ENCODE measurements at places on chromosomes 2 and 18.

GRCh38 chr18:50956116-50956515, 11.7 kb upstream of the ELAC1 start:
- DNase-seq = no peak

- DNase-seq = peak; percentile 37
These were observed 89.0 kb upstream of the SLC14A2 start for GRCh38 chr18:45526114-45526841.

- DNase-seq = no peak
These were observed 49.5 kb downstream of the EPAS1 start for GRCh38 chr2:46346719-46347118.

GRCh38 chr18:4208366-4208765, 246.7 kb downstream of the DLGAP1 start:
- no peak for DNase-seq

GRCh38 chr2:8394569-8395359, 287.1 kb upstream of the ID2 start:
- DNase-seq = no peak

GRCh38 chr2:53216805-53217204, 550.8 kb upstream of the CHAC2 start:
- no peak for DNase-seq

- DNase-seq = no peak
These were observed 192.1 kb upstream of the NCKAP5 start for GRCh38 chr2:133760376-133760775.

- no peak for DNase-seq
These were observed 14.4 kb upstream of the PTMA start for GRCh38 chr2:231693956-231694355.

- DNase-seq = no peak
These were observed 477.5 kb downstream of the SLC4A3 start for GRCh38 chr2:220104871-220105351.

DNA sequence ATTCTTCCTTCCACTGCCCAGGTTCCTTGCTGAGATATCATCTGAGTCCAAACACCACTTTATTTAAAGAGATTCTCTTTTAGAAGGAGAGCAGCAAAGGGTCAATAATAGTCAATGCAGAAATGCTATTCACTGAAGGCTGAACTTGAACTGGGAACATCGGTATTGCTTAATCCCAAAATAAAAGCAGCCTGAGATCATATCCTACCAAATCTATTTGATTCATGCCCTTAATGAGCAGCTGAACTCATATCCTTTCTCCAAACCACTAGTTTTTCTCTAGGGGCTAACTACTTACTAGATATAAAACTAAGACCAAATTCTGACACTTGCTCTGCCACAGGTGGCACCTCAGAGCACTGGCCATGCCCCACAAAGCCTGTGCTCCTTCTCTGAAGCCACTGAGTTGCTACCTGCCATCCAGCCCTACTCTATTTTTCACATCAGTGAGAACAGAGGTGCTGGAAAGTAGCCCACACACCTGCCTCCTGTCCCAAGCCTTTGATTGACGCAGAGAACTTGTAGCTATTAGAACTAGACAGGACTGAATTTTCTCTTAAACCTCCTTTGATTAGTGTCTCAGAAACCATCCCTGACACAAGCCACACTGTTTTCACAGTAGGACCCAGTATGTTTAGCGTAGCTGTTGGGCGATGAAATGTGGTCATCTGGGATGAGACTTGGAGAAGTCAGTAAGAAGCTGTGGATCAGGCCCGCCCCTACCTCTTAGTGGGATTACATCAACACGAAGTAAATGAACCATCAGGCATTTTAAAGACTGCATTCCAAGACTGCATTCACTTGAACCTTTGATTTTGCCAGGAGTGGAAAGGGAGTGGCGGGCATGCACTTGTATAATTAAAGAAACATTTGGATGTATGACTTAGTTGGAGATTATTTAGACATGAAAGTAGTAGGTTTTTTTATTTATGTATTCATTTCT, 124.3 kb downstream of the RBMS1 start:
- no peak for DNase-seq

DNA sequence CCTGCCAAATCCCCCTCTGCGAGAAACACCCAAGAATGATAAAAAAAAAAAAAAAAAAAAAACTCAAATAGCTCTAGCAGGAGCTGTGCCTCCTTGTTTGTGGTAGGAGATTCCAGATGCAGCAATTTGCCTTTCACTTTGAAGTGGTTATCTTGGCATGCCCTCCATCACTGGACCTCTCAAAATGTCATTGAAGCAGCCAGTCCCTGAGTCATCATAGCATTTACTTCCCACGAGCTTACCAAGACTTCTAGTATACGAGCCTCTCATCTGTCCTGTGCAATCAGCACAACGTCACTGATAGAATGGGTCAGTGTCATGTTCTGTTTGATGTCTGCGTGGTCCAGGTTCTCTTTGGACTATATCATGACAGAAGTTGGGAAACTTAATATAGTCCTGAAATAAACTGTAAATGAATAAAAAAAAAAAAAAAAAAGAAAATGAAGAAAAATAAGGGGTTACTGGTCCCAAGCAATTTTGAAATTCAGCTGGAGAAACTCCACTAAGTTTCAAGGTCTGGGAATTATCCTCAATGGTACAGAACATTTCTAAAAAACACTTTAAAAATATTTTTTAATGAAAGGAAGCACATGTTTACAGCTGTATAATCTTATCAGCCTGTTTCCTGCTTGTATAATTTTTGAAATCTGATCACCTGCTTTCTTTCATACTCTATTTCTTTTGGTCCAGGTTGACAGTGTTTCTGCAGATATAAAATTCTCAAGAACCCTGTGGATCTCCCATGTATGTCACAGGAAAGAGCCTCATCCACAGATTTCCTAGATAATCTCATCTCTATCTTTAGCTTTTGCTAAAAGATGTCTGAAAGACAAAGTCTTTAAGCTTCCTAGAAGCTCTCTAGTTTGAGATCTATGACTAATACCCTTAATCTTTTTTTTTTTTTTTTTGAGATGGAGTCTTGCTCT, 74.1 kb upstream of the EHBP1 start:
- no peak for DNase-seq

DNA sequence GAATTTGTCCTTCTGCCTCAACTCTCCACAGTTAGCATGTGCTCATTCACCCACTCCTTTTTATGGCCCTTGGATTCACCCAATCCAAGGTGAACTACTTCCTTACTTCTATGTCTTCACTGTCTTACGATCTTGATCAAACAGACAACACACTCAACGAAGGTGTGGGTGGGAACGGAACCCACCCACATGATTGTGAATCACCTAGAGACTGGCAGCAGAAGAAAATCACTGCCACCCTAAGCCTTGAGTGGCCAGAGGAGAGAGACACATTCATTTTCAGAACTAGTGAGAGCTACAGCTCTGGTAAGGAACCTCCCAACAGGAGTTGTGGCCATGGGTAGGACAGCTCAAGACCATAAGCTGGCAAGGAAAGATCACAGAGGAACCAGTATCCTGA, 194.3 kb downstream of the PLCL1 start:
- DNase-seq = no peak
